ENCODE measurements at places on chromosomes 1 and 21.
A peak's percentile ranks its signal among the peaks of the same experiment; 100 is the strongest.

- DNase-seq: peak; percentile 59
These were observed 141.4 kb upstream of the ARHGEF16 start for GRCh38 chr1:3312898-3313575.

DNA sequence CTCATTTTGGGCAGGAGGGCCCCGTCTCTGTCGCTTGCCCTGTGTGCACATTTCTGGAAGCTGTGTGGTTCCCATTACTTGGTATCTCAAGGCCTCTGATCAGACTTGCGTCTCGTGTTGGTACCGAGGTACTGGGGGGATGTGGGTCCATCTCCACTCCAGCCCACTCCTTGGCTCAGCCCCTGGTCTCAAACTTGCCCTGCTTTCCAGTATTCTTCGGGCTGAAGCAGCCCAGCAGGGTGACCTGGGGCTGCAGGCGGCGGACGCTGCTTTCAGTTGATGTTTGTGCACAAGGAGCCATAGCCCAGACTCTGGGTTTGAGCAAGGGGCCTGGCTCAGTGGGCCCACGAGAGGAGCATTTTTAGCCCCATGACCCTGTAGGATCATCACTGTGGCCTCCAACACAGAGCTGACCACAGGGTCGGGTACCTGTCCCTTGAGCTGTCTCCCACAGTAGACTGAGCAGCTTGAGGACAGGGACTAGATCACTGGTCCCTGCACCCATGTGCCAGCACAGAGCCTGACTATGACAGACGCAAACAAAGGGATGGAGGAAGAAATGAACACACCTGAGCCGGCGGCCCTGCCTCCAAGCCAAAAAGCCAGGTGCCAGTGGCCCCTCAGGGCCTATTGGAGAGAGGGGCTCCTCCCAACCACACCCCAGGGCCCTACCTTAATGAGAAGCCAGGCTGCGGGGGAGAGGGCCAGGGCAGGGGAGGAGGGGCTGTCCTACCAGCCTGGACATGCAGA lies 46.8 kb downstream of the CHD5 start:
- no peak for DNase-seq

DNA sequence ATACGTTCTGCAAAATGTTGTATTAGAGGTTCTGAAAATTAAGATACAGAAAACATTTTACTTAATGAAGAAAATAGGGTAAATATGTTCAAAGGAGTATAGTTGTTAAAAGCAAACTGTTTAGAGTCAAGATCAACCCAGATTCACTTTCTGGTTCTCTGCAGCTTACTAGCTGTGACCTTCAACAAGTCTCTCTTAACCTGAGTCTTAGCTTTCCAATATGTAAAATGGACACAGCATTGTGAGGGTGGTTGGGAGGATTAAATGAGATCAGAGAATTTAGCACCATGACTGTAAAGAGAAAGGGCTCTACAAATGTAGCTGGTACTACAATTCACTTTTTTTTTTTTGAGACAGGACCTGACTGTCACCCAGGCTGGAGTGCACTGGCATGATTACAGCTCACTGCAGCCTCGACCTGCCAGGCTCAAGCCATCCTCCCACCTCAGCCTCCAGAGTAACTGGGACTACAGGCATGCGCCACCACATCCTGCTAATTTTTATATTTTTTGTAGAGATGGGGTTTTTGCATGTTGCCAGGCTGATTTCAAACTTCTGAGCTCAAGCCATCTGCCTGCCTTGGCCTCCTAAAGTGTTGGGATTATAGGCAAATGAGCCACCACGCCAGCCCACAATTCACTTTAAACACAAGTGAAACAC lies 43.9 kb downstream of the ATP1A1 start:
- DNase-seq: no peak

DNA sequence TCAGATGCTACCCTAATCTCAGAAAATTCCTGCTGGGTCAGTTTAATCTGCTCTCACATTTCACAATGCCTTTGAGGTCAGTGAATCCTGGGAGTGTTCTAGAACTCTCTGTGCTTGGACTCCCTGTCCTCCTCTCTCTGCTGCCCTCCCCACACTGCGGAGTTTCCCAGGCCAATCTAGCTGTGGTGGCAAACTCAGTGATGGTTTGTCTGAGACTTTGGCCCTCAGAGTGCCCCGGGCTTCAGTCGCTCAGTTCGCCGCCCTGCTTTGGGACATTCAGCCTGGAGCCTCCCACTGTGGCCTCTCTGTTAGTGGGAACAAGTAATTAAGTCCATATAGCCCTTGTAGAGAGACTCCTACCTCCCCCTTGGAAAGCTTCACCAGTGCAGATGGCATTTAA lies 7.1 kb downstream of the C1orf226 start:
- DNase-seq: no peak

- DNase-seq: no peak
These were observed 17.7 kb downstream of the NEXN start for GRCh38 chr1:77906019-77906545.

DNA sequence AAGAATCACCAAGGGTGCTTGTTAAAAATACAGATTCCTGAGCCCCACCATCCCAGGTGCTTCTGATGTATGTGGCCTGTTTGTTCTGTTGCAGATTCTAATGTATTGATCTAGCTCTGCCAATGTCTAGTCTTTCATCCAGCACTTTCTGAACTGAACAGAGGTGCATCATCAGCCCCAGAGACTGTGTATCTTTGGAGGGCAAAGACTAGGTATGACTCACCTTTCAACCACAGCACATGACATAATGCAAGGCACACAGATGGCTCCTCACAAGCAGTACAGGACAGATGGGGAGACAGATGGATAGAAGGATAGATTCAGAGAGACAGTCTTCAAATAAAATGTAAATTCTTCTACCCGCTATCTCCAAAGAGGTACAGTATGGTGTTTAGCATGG lies 32.3 kb downstream of the CD58 start:
- DNase-seq: no peak

Measured in right lung (tissue), 10 donors.